ENCODE measurements at places on chromosomes 11 and 22.

GRCh38 chr11:104602643-104603042 is 295.6 kb downstream of the CASP12 start:
- DNase-seq, result no peak

- no peak for DNase-seq
Observed at GRCh38 chr22:33720166-33720878, 200.0 kb downstream of the LARGE1 start.

DNA sequence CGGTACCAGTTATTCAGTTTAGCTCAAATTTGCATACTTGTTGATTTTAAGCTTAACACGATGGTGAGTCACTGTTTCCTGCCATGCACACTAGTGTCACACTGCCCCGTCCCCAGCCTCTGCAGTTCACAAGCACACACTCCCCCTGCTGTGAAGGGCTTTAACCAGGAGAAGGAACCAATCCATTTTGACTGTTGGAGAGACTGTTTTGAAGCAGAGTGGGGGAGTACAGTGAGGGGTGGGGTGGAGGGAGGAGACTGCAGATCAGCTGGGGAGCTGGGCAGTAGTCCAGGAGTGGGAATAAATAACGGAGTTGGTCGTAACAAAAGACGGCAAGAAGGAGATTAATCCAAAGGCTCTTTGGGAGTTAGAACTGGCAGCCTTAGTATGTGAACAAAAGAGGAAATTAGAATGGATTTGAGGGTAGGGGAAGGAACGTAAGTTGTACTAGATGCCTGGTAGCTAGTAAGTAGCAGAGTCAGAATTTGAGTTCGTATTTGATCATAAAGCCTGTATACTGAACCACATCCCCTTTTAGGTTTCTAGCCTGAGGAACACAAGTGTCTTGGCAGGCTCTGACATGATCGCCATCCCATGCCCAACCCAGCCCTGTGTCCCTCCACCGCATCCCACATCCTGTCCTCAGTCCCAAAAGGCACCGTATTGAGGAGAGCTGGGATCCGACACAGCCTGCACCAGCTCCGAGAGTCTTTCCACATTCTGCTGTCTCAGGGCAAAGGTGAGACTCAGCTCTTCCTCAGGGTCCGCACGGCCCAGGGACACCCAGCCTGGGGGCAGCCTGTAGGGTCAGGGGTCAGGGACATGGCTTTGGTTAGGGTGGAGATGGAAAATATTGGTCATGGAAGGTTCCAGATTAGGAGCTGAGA is 862 bp downstream of the TPP1 start:
- peak; percentile 85 for DNase-seq

DNA sequence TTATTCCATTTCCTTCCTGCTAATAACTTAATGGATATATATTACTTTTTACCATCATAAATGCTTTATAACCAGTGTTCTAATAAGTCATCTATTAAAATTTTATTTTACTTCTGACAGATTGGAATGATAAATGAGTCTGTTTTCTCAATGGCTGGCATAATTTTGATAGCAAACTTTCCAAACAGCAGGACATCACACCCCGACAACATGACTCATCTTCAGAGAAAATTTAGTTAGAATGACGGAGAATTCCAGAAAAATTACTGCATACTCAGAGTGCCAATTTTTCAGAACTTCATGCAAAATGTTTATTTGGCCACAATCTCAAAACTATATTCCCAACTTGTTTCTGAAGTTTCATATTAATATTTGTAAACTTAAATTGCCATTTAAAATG is 174.4 kb downstream of the SWAP70 start:
- DNase-seq, result peak; percentile 47

GRCh38 chr11:77175869-77176539 is 48.0 kb downstream of the MYO7A start:
- no peak for DNase-seq

GRCh38 chr11:9231848-9232177 is 33.3 kb downstream of the DENND5A start:
- peak; percentile 44 for DNase-seq

DNA sequence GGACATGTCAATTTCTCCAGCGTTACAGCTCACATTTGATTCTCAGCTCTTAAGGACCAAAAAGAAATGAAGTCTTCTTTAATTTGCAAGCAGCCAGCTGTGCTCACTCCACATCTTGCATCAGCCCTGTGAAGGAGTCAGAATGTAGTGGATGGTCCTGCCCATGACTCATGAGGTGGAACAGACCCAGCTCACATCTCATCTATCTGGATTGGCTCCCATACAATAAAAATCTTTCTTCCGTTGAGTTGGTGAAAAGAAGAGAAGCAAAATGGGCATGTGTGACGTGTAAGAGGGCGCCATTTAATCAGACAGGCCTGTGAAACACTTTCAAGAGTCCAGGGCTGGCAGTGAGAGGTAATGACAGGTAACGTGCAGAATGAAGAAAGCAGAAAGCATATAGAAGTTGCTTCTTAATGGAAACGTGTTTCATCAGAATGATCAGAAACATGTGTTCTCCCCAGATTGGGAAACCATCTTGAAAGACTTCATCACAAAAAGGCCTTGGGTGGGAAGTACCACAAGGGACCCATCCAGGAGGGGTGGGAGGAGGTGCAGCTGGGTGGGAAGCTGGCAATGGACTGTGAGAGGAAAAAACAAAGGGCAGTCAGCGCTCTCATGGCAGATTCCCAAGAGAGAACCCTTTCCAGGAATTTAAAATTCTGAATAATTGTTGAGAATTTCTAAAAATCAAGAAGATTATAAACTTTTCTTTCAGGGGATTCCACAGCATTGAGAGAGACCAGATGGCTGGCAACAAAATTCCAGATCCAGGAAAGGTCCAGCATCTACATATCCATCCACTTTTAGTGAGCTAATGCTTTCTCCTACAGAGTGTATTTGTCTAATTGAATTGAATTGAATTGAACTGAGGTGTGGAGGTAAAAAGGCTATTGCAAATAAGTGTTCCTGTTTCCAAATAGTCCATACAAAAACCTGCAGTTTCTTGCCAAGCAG is 57.0 kb downstream of the ETS1 start:
- peak; percentile 96 for DNase-seq

DNA sequence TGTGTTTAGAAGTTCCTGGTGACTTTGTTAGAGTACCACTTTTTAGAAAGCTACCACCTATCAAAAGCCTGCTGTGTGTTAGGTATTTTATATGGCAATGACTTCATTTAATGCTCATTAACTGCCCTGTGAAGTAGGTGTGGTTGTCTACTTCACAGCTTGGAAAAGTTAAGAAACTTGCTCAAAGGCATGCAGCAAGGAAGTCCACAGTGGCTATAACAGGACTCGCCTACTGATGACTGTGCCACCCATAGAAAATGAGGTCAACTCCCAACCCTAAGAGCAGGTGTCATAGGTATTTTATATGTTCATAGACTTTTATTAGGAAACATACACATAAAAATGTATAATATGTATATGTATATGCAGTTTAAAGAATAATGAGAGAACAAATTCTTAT is 125.2 kb upstream of the PAX6 start:
- no peak for DNase-seq

- DNase-seq, result peak; percentile 81
Observed at GRCh38 chr11:72724851-72725723, 27.1 kb downstream of the ARAP1 start.

- DNase-seq, result no peak
Observed at GRCh38 chr11:129590753-129591475, 215.3 kb downstream of the BARX2 start.

- DNase-seq, result no peak
Observed at GRCh38 chr11:64690235-64690634, 32.8 kb downstream of the NRXN2 start.

- no peak for DNase-seq
Observed at GRCh38 chr11:64020976-64021756, 14.6 kb upstream of the FLRT1 start.

DNA sequence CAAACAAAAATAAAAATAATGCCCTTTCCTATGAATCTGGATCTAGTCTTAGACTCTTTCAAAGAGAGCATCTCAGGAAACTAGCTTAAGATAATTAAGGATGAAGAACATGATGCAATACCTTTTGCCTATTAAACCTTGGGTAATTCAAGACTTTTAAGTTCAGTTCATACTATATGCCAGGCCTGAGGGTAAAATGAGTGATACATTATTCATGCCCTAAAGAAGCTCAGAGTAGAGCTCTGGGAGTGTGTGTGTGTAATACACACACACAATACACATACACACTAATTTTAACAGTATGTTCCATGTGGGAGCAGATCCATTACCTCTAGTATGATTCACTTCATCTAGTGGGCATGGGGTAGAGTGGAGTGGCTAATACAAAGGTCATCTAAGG is 651.4 kb upstream of the CHORDC1 start:
- no peak for DNase-seq

DNA sequence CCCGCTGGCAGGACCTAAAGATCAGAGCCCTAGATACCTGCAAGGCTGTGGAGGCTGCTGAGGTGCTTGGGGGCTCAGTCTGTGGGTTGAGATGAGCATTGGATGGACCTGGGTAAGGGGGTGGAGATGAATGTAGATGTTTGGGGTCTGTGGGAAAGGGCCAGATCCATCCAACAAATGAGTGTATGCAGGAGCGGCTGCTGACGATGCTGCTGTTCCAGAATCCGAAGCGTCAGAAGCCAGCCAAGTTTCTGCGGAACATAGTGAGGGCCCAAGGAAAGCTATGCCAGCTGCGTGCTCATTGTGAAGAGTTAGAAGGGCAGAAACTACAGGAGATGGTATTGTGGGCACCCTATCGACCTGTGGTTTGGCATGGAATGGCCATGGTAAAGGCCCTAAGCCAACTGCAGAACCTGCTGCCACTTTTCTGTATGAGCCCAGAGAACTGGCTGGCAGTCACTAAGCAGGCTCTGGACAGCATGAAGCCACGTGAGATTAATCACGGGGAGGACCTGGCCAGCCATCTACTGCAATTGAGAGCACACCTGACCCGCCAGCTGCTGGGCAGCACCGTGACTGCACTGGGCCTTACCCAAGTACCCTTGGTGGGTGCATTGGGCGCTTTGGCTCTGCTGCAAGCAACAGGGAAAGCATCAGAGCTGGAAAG is 36.6 kb downstream of the RRP8 start:
- no peak for DNase-seq

DNA sequence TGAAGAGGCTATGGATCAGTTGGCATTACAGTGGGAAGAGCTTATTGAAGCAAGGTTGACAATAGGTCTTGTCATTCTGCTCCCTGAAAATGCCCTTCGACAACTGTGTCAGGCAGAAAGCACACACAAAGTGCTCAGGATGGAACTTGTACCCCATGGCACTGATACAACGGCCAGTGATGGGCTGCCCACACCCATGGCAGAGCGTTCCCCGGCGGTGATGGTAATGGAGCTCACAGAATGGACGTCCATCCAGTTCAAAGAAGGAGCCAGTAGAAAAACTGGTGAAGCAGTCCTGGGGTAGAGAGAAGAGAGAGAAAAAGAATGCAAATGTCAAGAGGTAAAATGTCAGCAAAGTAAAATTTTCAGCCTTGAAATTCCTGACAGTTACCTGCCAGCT is 19.5 kb upstream of the OR5B21 start:
- DNase-seq, result no peak

GRCh38 chr22:35872451-35872850 is 154.8 kb downstream of the APOL5 start:
- no peak for DNase-seq

DNA sequence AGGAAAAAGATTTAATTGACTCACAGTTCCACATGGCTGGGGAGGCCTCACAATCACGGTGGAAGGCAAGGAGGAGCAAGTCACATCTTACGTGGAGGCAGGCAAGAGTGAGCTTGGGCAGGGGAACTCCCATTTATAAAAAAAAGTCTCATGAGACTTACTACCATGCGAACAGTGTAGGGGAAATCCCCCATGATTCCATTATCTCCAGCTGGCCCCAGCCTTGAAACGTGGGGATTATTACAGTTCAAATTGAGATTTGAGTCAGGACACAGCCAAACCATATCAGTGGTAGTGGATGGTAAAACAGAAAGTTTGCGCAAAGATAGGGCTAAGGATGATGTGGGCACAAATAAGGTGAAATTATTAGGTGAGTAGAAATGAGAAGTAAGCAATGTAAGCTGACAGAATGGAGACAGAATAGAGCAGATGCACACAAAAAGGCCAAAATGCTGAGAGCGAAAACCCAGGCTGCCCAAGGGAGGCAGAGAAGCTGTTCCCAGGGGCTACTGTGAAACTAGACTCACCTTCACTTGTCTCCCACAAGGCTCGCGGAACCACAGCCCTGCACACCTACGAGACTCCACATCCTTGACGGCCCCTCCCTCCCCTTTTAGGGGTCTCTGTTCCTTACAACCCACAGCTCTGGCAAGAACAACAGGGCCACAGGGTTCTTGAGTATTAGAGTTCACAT is 377.6 kb downstream of the CADM1 start:
- no peak for DNase-seq

GRCh38 chr22:48370508-48371325 is 1457.0 kb downstream of the BRD1 start:
- DNase-seq, result no peak

DNA sequence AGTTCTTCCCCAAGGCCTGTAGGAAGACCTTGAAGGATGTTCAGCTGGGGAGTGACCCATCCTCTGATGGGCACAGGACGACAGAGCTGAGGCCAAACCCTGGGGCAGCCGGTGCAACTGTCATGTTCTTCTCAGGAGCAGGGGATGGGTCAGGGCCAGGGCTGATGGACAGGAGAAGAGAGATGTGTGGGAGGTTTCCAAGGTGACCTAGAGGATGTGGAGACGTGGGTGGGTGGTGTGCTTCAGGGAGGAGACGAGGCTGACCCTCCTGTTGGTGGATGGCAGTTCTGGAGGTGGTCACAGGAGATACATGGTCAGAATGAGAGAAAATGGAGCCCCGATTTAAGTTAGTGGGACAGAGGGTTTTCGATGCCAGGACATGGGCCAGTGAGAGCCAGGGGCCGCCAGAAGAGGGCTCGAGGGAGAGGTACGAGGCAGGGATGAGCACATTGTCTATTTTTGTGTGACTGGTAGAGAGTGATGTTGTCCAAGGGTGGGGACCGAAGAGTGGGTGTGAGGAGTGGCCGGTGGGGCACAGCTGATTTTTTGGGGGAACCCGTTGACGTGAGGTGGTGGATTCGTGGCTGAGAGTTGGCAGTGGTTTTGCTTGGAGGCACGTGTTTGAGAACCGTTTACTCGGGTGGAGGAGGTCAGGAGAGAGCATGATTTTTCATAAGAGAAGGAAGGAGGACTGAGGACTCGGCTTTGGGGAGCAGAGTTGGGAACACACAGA is 14.6 kb downstream of the TBC1D22A start:
- no peak for DNase-seq

GRCh38 chr11:130911306-130911705 is 5.0 kb downstream of the SNX19 start:
- no peak for DNase-seq

DNA sequence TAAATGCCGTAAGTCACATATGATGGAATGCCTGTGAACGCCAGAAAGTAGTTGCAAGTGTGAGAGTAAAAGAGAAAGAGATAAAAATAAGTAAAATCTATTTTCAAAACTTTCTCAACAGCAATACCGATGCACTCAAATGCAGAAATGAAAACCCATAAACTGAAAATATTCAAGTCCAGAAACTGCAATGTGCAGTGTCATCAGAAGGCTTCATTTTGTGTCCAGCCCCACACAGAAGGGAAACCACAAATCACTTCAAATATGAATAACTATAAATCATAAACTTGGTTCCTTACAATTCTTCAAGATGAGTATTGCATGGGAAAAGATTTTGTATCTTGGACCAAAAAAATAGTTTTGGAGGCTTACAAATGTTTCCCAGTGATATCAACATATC is 375.2 kb upstream of the ANO5 start:
- DNase-seq, result no peak
